ENCODE measurements at places on chromosomes 2 and 18.

DNA sequence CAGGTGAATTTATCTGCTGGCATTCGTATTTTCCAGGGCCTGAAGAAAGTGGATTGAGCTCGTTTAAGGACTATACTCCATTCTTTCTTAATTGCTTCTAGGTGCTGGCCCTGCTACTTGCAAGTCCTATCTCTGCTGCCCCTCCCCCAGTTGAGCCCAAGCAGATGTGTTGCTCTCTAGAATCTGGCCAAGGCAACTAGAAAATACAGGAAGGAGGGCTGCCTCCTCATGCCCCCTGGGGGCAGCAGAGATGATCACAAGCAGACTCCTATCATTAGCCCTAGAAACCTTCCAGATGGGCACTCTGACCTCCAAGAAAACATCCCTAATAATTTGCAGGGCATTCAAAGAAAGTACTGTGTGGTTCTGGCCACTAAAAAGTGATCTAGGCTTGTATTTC is 72.5 kb upstream of the CYP26B1 start:
- no peak for DNase-seq

- DNase-seq, result no peak
These were observed 3.1 kb downstream of the IL36RN start for GRCh38 chr2:113061896-113062770.

DNA sequence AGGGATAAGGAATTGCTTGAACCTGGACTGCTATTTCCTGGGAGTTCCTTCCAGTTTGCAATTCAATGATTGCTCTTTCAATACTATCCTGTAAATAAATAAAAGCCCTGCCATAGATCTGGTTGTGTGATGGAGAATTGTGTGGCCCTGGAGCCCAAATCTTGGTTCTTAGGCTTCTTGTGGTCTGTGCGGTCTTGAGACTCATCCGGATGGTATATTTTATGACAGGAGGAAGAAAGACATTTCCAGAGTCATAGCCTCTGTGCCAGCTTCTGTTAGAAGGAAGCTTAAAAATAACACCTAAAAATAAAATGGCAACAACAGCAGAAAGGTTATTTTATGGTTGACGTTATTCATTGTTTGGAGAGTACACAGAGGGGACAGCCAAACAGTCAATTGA is 137.7 kb downstream of the ABCA12 start:
- DNase-seq, result no peak

DNA sequence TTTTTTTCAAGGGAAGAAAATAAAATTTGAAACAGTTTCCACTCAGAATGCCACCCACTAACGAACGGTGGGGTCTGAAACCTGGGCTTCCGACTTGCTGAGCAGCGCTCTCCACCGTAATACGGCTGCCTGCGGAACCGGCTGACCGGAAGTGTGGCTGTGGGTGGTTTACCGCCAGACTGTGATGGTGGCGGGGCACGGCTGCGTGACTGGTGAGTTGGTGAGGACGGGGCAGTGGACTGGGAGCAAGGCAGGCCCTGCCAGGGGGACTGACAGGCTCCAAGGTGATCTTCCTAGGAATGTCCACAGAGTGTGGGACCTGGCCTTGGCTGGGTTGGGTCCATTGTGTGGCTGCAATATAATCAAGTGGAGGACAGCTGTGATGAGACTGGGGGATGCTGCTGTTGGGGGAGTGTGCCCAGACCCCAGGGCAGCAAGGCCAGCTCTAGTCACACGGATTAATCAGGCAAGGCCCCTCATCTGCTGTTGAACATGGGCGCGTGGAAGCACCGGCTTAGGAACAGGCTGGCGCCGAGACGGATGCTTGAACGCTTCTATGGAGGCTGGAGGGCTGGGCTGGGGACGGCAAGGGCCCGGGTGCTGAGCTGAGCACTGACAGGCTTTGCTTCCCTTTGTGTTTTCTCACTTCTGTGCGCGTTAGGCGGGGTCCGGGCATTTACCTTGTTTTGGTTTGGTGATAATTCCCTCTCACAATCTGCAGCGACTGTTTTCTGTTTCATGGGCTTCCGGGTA is 357.7 kb upstream of the SPRED2 start:
- DNase-seq, result no peak

GRCh38 chr18:46419391-46420141 is 237.5 kb downstream of the LOXHD1 start:
- DNase-seq, result no peak

- DNase-seq, result no peak
These were observed 139.1 kb downstream of the DNAH7 start for GRCh38 chr2:195929531-195929930.

- no peak for DNase-seq
These were observed 136.8 kb downstream of the CAMKMT start for GRCh38 chr2:44498551-44498950.

GRCh38 chr18:24799176-24799575 is 338.7 kb downstream of the HRH4 start:
- no peak for DNase-seq

DNA sequence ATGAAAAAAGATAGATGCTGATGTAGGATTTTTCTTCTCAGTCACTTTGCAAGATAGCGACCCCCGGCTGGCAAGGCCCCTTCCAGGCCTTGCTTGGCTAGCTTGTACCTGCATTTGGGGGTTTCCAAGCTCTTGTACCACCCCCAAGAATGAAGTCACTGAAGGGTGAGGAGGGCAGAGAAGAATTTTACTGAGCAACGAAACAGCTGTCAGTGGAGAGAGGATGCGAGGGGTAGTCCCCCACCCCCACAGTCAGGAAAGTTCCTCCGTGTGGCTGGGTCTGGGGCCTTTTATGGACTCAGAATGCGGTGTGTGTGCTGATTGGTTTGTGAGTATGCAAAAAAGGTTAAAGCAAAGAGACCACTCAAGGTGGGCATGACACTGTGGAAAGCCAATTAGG is 382.0 kb downstream of the GPD2 start:
- no peak for DNase-seq

- DNase-seq, result no peak
These were observed 10.7 kb upstream of the NFE2L2 start for GRCh38 chr2:177275040-177275742.

DNA sequence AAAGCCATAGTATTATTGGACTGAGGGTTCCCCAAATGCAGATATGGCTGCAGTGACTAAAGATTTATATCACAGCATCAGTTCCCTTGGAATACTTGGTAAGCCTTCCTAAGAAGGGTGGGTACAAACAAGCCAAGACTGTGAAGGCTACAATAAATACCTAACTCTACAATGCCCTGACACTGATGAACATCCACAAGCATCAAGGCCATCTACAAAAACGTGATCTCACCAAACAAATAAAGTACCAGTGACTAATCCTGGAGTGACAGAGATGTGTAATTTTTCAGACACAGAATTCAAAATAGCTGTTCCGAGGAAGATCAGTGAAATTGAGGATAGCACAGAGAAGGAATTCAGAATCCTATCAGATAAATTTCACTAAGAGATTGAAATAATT is 254.5 kb downstream of the PARD3B start:
- no peak for DNase-seq

GRCh38 chr2:110837446-110838409 is 105.4 kb downstream of the ACOXL start:
- DNase-seq, result no peak

GRCh38 chr2:182240862-182241371 is 185.9 kb downstream of the PDE1A start:
- peak; percentile 49 for DNase-seq

DNA sequence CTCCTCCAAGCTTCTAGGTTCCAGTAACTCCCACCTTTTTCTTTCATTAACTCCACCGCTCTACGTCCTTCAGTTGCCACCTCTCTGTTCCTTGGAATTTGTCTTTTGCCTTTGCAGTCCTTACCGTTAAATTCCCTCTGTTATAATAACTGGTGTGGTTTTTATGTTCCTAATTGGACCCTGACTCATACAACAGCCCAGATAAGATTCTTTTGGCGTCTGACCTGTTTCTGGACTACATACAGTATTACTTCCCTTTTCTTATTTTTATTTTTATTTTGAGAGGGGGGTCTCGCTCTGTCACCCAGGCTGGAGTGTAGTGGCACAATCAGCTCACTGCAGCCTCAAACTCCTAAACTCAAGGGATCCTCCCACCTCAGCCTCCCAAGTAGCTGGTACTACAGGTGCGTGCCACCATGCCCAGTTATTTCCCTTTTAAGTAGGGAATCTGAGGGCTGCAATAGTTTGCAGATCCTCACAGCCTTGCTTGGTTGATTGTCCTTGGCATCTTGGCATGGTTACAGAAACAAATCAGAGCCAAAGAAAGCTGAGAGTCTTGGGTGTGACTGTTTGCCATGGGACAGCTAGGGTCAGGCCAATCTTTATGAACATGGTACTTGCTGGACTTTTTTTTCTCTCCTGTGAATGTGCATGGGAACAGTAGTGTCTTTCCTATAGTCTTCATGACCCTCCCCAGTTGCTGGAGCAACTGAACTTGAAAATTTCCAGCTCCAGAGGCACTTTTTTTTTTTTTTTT is 22.0 kb downstream of the TCF23 start:
- DNase-seq, result no peak

DNA sequence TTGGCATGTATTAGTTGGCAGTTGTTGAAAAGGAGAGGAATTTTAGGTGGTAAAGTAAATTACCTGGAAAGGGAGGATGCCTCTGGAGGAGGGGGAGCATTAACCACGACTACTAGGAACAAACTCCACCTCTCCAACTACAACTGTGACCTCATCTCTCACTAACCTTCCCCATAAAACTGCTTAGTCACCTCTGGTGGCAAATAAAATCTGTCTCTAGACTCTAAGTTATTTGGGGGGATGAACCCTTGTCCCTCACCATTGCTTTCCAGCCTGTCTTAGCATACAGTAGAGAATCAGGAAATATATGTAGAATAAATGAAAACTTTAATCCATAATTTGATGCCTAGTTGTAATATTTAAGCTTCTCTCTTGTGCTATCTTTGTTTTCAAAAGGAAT is 27.6 kb upstream of the MYO1B start:
- DNase-seq, result no peak

- DNase-seq, result no peak
These were observed 2.1 kb downstream of the MBP start for GRCh38 chr18:77130229-77131099.

DNA sequence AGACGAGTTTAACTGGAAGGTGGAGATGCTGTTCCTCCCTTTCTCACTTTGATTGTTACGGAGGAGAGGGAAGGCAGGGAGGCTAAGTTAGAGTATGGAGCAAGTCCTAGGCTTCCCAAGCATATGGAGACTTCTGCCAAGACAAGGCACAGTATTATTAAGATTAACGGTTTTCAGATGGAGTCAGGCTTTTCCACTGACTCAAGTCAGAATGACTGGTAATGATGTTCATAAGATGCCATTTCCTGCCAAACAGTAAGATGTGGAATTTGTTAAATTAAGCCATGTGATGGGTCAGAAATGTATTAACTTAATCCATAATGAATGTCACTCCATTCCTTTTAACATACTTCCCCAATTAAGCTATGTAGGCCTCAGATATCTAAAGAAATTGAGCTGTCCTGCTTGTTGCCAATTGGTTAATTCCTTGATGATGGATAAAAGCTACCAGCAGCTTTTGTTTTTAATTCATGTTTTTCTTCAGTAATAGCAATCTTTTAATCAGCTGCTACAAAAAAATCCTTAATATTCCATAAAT is 383.7 kb downstream of the ZNF521 start:
- no peak for DNase-seq

DNA sequence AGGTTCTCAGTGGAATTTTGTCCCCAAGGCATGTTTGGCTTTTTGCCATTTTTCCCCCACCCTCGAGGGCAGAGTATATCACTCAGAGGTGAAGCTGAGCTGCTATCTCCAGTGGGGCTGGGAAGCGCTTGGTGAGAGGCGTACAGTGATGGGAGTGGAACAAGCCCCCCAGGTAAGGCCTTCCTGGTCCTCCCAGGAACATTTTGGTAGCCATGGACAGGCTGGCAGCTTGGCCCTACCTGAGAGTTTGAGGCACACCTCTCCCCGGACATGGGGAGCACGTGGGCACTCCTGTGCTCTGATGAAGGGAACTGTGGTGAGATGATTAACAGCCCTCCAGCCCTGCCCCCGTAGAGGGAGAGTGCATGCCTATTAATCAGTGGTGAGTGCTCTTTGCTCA is 99.3 kb downstream of the C1QL2 start:
- DNase-seq, result no peak

DNA sequence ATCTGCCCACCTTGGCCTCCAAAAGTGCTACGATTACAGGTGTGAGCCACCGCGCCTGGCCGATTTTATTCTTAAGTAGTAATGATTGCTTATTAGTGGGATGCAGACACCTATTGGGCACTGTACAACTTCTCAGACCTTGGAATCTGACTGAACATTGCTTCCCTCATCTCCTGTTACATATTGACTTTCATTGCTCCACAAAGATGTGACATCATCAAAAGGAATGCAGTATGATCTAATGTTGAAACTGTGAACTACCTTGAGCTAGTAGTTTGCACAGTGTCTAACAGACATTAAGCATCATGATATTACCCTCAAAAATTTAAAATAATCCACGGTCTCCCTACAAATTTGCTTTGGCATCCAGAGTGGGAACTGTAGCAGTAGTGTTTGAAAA is 109.8 kb upstream of the SIX2 start:
- DNase-seq, result no peak

- no peak for DNase-seq
These were observed 36.7 kb upstream of the MAPK4 start for GRCh38 chr18:50523165-50523564.

GRCh38 chr2:66539452-66539851 is 104.5 kb downstream of the MEIS1 start:
- no peak for DNase-seq

GRCh38 chr2:239329972-239330572 is 70.7 kb downstream of the HDAC4 start:
- DNase-seq, result no peak

- no peak for DNase-seq
These were observed 73.5 kb upstream of the C2orf15 start for GRCh38 chr2:99067871-99068625.

DNA sequence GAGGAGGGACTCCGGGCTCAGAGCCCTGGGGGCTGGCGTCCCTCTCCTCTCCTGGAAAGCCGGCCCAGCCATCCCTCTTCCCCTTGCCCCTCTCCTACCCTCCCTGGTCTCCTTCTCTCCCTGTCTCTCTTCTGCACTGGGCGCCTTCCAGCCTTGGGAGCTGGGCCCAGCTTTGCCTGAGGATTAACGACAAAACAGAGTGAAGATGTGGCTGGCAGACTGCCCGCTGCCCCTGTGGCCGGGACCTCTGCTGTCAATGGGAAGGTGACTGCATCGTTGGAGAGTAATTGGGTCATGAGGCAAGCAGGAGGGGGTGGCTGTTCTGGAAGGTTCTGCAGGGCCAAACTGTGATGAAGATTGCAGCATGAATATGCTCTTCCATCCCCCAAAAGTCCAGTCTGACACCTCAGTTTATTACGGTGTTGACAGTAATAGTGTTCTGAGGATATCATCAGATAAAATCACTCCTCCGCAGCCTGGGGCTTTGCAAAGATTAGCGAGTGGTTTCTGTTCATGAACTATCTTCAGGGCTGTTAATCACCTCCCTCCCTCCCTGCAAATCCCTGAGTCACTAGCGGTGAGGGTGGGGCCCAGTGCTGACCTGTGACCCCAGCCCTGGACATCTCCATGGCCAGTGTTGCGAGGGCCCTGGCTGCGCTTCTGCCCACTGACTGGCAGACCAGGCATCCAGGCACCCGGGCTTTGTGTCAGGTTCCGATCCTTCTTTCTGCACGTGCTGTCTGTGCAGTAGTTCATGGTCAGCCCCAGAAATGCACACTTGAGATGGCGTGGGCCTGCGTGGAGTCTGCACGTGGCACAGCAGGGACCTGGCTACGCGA is 23.0 kb downstream of the RTP5 start:
- DNase-seq, result no peak

All from GM12864 (cell line).